Stomach (tissue), 19 donors: ENCODE measurements at places on chromosomes 16 and 17.
A peak's percentile ranks its signal among the peaks of the same experiment; 100 is the strongest.

- no peak for DNase-seq
Measured at GRCh38 chr17:6366221-6366666, 68.7 kb downstream of the AIPL1 start.

GRCh38 chr16:87895641-87896141 is 26.4 kb upstream of the SLC7A5 start:
- DNase-seq: no peak

- DNase-seq: no peak
Measured at GRCh38 chr16:10618710-10619209, 38.4 kb upstream of the EMP2 start.

GRCh38 chr17:28946239-28946638 is 5.1 kb downstream of the PHF12 start:
- no peak for DNase-seq

DNA sequence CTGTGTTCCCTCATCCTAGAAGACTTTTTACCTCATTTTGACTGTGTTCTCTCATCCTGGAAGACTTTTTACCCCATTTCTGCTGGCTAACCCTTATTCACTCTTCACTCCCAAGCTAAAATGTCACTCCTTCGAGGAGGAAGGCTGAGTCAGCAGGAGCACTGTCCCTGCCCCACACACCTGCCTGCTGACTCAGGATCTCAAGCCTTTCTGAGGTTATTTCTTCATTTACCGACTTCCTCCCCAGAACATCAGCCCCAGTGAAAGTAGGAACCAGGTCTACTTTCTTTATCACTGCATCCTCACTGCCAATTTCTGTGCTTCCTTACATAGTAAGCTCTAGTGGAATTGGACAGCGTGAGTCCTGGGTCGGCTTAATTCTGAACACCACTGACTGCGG is 220.6 kb downstream of the HS3ST4 start:
- no peak for DNase-seq

DNA sequence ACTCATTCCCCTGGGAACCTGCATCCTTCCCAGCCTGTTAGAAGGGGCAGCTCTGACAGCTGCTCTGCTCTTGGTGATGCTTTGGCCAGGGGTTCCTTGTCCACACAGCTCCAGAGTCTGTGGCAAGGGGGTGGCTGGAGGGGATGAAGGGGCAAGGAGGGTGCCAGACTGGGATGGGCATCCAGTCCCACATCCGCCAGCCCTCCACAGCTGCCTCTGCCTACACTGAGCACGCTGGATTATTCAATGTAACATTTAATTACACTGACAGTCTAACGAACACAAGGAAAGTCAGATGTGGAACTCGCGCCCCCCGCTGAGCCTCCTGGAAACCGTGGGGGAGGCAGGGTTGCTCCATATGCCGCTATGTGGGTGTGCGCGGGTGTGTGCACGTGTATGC is 101.1 kb downstream of the C16orf78 start:
- no peak for DNase-seq

GRCh38 chr17:56540836-56541235 is 52.7 kb upstream of the NOG start:
- DNase-seq: no peak

DNA sequence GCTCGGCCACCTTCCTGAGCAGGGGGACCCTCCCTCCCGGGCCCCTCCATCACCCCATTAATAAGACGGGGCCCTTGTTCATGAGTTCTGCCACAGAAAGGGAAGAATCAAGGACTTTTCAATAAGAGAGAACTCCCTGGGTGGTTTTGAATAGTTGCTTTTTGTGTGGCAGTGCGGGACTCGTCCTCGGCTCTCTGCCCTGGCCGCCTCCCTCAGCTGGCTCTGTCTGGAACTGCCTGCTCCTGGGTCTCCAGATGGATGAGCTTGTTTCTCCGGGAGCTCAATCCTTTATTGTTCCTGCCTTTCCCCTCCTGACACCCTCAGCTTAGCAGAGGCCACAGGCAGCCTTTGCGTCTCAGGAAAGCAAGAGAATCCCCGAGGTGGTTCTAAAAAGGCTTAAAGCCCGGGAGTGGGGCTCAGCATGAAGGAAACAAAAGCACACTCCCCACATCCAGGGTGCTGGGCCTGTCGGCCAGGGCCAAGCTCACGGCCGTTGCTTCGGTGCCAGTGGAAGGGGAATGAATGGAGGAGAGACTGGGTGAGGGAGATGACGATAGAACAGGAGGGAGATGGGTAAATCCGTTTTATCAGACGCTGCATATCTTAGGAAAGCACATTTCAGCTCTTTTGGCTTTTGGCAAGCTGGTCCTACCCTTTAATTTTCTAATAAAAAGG is 60.2 kb downstream of the RAI1 start:
- DNase-seq: no peak

DNA sequence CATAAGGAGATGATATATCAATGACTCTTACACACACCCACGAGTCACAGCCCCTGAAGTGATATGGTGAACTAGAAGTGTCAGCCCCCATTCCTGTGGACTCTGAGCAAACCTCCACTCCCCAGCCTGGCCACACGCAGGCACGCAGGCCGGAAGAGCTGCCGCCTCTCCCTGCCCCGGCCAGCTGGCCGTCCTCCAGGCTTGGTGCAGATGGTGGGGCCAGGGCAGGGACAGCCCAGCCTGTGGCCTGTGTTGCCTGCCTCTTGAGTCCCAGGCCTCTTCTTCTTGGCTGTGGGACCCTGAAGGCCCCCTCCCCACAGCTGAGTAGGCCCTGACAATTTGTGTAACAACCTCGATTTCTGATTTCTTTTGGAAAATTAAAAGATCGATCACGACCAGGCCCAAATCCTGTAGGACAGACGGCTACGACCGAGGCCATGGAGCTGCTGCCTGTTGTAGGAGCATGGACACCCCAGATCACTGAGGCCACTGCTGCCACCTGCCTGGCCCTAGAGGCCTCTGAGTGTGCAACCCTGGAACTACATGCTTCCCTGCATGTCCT is 10.0 kb upstream of the MPRIP start:
- peak; percentile 84 for DNase-seq

DNA sequence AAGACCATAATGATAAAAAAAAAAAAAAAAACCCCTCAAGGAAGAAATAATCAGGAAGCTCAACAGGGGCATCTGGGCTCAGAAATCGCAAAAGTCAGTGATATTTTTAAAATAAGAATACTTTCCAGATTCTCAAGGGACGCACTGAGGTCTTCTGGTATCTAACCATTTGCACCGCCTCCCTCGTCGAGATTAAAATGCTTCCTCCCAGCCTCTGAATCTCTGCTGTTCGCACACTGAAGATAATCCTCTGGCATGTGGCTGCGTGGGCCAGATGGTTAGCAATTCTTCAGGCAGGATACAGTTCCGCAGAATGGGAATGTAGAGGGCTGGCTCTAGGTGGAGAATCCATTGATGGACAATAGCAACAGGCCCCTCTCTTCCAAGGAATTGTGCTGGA is 211.7 kb upstream of the CDH5 start:
- DNase-seq: no peak

DNA sequence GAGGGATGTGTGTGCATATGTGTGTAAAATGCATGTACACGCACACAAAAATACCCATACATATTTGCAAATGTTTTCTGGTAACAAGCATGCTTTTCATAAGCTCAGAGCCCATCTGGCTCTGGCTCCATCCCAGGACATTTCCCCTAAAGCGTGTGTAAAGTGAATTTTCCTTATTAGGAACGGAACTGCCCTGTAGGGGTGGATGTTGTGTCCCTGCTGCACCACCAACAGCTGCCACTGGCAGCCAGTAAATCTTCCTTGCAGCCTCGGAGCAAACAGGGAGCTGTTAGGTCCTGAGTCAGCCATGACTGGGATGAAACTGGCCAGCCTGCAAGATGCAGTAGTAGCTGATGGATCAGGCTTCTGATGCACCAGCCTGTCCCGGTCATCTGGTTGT is 393.5 kb downstream of the UTP18 start:
- DNase-seq: peak; percentile 42

DNA sequence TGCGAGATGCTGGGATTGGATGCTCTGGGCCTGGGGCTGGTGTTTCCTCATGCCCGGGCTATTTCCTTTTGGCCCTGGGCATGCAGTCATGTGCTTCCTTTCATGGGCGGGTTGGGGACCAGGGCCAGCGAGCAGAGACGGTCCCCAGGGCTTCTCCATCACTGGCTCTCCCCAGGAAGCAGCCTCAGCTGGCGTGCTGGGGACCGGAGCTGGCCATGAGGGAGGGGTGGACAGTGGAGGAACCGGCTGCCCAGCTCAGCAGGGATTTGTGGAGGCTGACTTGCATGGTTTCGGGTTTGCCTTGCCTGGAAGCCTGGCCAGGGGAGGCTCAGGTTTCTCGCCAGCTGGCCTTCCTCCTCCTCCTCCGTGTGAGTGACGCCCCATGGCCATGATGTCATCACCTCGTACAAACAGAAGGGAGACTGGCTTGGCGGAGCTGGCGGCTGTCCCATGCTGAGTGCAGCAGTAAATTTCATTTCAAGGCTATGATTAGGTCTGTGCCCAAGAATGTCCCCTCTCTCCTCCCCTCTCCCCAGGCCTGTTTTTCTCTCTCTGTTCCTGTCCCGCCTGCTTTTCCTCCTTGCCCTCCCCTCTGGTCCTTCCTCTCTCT is 8.9 kb upstream of the TIMP2 start:
- peak; percentile 96 for DNase-seq

- no peak for DNase-seq
Measured at GRCh38 chr16:86040496-86040895, 141.5 kb downstream of the IRF8 start.

- peak; percentile 61 for DNase-seq
Measured at GRCh38 chr16:1929105-1929504, 10.9 kb upstream of the HS3ST6 start.

GRCh38 chr17:74393346-74393942 is 26.1 kb downstream of the GPR142 start:
- DNase-seq: no peak

DNA sequence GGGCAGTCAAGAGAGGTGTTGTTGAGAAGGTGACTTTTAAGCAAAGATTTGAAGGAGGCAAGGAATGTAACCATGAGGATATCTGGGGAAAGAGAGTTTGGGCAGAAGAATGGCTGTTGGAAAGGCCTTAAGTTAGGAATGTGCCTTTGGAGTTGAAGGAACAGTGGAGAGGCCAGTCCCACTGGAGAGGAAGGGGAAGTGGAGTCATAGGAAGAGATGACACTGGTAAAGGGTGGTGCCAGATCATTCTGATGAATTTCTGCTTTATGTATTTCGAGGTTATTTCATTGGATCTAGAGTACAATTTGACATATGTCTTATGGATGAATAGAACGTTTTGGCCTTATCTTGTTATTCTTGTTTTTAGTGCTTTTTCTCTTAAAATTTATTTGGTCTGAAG is 93.5 kb downstream of the WWP2 start:
- DNase-seq: no peak

DNA sequence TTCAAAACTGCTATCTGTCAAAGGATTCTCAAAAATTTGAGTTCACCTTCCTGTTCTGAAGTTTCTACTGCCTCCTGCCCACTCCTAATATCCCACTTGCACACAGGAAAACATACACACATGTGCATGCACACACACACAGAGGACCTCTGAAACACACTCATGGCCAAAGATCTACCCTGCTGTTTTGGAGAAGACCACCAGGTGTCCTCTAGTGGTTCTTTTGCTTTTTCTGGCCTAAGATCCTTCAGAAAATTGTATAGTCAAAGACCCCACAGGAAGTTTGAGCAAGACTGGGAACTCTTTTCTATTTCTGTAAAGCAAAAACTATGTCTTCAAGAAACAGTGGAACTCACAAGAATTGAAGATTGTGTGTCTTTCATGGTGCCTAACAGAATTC is 90.2 kb downstream of the CDH8 start:
- no peak for DNase-seq

DNA sequence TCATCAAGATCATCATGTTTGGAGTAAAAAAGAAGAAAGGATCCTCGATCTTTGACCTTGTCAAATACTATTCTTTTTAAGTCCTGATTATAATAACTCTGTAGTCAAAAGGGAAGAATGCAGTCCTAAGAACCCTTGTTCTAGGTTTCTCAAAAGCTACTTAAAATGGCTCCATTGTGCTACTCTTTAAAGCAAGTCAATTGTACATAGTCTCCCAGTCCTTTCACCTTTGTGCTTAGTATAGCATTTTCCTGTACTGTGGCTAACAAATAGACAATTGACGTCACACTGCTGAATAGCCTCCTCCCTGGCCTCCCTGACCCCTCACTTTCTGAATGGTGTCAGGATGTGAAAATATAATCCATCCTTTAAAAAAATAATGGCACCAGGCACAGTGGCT is 172.9 kb downstream of the AATF start:
- no peak for DNase-seq

DNA sequence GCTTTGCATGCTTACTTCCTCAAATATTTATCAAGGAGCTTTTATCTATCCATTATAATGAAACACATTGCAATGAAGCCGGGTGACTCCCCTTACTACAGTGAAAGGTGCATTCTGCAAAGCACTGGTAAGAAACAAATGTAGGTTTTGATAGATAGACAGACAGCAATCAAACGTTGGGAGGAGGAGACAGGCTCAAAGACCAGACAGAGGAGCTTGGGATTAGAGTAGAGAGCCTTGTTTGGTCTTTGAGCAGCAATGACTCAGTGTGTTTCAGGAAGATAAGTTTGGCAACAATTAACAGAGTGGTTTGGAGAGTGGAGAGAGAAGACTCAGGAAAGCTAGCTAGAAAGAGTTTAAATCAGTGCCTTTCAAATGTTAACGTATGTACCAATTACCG is 68.8 kb downstream of the ZNF18 start:
- DNase-seq: no peak

- no peak for DNase-seq
Measured at GRCh38 chr17:20173091-20173490, 163.9 kb downstream of the SPECC1 start.

DNA sequence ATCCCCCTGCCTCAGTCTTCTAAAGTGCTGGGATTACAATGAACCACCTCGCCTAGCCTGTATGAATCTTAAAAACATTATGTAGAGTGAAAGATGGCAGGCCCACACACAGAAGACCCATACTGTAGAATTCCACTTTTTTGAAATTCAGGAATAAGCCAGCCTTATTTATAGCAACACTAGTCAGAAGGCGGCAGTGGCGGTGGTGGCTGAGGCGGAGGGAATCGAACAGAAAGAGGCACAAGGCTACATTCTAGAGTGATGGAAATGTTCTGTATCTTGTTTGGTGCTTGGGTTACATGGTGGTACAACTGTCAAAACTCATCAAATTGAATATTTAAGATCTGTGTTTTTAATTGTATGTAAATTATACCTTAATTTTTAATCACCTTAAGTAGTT is 11.3 kb downstream of the GFOD2 start:
- no peak for DNase-seq

DNA sequence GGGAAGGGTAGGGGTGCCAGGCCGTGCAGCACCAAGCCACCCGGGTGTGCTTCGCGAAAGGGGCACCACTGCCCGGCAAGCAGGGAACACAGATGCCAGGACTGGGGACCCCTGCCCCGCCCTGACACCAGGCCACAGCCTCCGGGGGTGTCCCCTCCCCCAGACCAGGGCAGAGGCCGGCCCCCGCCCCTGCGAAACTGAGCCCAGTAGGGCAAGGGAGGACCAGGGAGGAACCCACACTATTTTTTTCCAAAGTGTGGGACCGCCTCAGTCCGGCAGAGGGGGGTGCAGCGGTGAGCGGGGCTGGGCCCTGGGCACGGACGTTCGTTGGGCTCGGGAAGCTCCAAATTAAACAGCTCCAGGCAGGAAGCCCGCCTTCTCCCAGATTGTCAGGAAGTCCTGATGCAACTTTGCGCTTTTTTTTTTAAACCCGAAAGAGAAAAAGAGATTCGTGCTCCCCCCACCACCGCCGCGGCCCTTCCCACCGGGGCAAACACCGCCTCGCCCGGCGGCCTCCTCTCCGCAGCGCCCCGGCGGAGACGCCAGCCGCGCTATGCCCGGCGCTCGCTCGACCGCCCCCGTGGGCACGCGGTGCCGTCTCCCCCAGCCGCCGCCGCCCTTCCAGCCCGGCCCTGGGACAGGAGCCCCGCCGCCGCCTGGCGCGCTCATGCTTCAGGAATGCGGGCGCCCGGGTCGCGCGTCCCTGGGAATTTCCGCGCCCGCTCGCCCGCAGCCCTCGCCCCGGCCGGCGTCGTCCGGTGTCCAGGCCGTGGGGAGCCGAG is 755 bp downstream of the PIEZO1 start:
- peak; percentile 88 for DNase-seq
